ENCODE measurements at places on chromosomes 6 and 20.
A peak's percentile ranks its signal among the peaks of the same experiment; 100 is the strongest.

DNA sequence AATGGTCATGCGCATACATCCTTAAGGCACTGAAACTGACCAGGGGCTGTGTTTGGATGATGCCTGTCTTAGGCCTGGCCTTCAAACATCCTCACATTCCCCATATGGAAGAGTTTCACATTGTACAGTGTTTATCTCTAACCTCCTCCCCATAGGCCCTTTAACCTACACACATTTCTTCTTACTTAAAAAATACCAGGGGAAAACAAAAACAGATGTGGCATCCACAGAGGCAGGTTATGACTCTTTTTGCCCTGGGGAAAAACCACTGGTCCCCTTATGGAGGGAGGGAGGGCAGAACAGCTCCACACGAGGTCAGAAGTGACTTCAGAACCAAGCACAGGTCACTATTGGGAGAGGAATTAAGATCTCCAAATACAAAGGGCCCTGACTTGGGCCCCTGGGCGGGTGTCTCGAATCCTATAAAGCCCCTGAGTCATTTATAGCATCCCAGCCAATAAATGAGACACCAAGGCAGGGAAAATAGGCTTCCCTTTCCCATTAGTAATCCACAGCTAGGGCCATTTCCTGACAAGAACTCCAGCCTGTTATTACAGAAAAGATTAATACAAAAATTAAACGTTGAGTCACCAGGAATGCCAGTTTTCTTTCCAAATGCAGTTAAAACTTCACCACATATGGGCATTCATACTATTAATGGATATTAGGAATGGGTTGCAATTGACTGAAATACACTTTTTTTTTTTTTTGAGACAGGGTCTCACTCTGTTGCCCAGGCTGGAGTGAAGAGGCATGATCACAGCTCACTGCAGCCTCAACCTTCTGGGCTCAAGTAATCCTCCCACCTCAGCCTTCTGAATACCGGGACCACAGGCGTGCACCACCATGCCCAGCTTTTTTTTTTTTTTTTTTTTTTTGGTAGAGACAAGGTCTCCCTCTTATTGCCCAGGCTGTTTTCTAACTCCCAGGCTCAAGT, 107.2 kb downstream of the ATP9A start:
- no peak for DNase-seq

GRCh38 chr6:99514089-99514488, 1.1 kb downstream of the USP45 start:
- no peak for DNase-seq

GRCh38 chr20:31788578-31788977, 30.6 kb upstream of the MYLK2 start:
- DNase-seq: no peak

- peak; percentile 34 for DNase-seq
Measured at GRCh38 chr6:34531580-34532201, 24.4 kb downstream of the SPDEF start.

- no peak for DNase-seq
Measured at GRCh38 chr6:106281661-106282060, 43.9 kb downstream of the ATG5 start.

DNA sequence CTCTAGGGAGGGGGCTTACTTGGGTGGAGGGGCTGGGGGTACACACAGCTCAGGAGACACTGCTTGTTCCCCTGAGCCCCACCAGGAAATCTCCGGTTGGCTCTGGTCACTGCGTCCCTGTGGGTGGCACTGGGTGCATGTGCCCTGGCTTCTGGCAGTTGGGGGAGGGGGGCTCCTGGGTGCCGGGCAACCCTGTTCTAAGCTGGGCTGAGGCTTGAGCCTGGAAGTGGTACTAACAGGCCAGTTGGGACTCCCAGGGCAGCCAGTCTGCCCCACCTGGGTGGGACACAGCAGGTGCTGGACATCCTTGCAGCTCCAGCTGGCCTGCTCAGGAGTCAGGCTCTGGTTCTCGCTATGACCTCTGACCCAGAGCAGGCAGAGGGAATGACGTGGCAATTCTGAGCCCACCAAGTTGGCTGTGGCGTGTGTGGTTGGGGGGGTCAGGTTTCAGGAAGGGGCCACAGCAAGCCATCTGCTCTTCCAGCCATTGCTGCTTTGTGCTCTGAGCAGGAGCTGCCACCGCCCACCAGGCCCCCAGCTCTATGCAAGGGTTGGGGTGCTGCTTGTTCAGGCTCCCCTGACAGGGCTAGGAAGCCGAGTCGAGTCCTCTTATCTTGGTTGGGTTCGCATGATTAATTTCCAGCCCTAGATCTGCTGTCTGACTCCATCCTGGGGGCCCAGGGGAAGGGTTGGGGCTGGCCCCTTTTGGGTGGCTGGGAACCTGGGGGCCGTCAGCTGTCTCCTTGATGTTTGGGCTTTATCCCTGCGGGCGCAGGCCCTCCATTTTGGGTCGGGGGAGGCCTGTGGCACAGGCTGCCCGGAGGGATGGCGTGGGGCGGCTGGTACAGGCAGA, 590 bp downstream of the C20orf204 start:
- DNase-seq: no peak

- no peak for DNase-seq
Measured at GRCh38 chr6:37496951-37497885, 2.5 kb downstream of the CCDC167 start.

DNA sequence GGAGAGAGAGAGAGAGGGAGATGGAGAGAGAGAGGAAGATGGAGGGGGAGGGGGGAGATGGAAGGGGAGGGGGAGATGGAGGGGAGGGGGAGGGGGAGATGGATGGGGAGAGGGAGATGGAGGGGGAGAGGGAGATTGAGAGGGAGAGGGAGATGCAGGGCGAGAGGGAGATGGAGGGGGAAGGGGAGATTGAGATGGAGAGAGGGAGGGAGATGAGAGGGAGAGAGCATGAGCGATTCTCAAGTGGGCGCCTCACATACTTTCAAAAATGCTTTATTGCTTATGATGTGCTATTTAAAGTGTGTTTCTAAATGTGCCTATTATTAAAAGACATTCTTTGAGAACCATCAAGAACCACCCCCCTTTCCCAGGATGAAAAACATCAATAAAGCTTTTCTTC, 43.7 kb upstream of the DACT2 start:
- DNase-seq: no peak

- DNase-seq: no peak
Measured at GRCh38 chr20:63094767-63095499, 88.2 kb upstream of the BHLHE23 start.

DNA sequence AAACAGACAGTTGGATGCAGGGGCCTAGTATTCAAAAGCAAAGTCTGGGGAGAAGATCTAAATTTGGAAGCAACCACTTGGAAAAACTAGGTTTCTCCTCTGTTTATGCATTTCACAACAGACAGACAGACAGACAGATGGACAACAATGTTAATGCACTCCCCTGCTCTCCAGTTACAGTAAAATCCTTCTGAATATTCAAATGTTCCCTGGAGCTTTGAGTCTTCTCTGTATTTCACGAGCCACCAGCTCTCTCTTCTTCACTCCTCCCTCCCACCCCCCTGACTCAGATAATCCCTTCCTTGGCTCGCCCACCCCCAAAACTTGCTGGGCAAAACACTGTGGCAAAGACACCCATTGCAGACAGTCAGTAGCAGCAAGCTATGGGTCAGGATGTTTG, 129.3 kb upstream of the TOP1 start:
- no peak for DNase-seq

DNA sequence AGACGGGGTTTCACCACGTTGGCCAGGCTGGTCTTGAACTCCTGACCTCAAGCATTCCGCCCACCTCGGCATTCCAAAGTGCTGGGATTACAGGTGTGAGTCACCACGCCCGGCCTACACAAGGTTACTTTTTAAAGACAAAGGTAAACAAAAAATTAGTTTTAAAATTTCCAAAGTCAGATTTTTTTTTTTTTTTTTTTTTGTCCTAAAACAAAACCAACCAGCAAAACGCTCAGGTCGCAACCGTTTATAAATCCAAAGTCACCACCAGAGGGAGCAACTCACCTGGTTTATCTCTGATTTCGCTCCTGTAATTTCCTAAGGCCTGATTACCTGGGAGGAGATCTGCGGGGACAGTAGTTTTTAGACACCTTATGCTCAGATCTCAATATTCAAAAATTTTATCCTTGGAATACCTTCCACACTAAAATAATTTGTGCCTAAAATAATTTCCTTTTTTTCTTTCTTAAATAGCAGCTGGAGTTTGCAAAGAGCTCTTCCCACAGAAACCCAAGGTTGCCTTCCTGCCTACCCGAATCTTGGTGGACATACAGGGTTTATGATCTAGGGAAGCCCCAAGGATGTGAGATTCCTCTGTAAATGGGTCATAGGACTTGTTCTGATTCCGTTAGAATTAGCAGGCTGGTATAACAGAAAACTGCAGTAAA, 19.8 kb upstream of the TREM1 start:
- DNase-seq: peak; percentile 44

- no peak for DNase-seq
Measured at GRCh38 chr6:16466800-16467553, 228.6 kb downstream of the GMPR start.

Measured in CD4-positive, alpha-beta T cell treated with Interleukin-6 at 100 ng/mL for 8 hours (primary cell).